SIG-M5 (cell line): ENCODE measurements at places on chromosomes 7 and 10.

GRCh38 chr7:37113661-37114355 is 334.9 kb downstream of the ELMO1 start:
- no peak for DNase-seq

- DNase-seq = no peak
Measured at GRCh38 chr10:90175161-90175681, 473.8 kb downstream of the KIF20B start.

GRCh38 chr10:63256009-63256773 is 123.1 kb downstream of the NRBF2 start:
- peak; percentile 49 for DNase-seq

GRCh38 chr7:94739180-94739579 is 83.2 kb upstream of the SGCE start:
- no peak for DNase-seq

DNA sequence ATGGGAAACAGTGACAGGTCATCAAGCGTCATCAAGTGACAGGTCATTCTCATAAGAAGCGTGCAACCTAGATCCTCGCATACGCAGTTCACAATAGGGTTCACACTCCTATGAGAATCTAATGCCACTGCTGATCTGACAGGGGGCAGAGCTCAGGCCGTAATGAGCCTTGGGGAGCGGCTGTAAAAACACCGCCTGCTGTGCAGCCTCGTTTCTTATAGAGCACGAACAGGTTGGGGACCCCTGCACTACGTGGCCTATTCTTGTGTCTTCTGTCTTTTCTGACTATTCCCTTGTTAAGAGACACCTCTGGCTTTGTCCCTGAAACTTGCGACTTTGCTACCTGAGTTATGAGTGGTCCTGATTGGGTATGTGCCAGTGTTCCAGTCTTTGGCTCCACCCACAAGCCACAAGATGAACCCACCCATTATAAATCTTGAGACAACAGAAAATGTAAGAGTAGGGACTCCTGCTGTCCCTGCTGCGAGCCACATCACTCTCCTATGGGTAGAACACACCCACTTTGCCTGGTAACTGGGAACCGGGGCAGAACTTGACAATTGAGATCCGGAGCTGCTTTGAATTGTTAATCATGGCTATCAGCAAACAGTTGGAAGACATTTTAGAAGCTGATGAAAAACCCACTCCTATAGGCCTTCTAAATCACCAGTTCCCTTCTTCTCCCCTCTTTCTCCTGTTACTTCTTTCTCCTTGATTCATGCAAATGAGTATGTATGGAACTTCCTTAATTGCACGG is 55.8 kb upstream of the EXOC4 start:
- DNase-seq = no peak

DNA sequence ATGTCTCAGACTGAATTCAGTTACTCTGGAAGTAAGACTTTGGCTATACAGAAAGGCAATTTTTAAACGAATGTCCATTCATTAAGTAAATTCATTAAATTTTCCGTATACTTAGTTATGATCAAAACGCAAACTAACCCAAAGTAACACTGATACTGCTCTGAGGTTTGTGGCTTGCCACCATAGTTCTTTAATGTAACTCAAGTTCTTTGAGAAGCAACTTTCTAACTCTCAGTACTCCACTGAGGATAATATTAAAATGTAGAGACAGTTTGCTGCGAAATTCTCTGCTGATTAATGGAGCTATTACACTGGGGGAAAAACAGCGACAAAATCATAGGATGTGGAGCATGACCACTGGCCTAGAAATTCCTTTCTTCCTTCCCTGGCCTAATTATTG is 45.4 kb upstream of the PNLIPRP3 start:
- DNase-seq = no peak

DNA sequence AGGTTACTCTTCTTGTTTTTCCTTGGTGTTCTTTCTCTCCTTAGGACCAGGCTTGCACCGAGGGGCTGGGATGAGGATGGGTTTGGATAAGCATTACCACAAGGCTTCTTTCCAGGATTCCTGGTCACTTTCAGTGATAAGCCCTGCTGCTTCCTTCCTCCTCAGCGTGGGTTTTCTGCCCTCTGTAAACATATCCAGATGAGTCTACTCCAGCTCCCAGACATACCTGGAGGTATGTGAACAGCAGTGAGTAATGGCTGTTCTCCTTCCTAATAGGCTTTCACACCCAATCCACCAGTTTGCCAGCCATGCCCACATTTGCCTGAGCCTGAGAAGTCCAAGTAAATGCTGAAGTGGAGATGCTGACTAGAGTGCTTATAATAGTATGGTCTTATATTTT is 229.8 kb upstream of the YAE1 start:
- no peak for DNase-seq

DNA sequence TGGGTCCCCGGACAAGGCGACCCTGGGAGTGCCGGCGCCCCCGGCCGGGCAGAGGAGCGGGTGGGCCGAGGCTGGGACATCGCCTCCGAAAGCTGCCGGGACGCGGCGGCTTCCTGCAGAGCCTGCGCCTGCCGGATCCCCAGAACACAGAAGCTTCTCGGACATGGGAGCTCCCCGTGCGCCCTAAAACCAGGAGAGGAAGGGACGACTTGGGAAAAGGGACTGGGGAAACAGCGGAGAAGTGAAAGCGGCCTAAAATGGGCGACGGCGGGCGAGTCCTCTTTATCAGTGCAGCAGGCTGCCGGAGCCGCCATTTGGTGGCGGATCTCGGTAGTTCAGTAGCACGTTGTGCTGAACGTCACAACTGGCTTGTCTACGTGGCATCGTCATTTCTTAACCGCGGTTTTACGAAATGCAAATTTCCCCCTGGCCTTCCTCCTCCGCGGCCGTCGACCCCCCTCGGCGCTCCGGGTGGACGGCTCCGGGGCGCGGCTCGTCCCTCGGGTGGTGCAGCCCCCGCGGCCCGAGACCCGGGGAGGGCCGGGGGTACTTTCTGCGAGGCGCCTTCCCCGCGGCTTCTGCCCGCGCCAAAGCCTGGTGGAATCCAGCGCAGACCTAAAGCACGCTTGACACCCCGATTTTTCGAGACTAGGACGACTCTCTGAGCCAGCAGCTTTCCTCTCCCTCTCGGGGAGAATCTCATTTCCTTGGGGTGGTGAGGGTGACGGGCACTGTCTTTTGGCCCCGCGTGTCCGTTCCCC is 9.9 kb upstream of the SPAG6 start:
- DNase-seq = no peak

GRCh38 chr10:101897633-101898032 is 54.0 kb upstream of the KCNIP2 start:
- no peak for DNase-seq

DNA sequence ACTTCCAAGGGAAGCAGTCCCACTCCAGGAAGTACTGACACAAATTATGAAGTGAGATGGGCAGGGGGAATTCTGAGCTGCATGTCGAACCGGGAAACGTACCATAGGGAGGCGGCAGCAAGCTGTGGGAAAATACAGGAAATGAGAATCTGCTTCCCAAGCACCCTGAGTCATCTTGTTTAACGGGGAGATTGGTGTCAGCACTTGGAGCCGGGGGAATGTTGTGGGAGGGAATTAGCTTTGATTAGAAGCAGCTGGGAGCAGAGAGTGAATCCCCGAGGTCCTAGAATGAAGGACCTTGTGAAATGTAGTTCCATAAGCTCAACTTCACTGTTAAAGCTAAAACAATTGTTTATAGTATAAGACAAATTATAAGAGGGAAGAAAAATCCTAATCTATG is 141.4 kb upstream of the PRKCQ start:
- DNase-seq = no peak

DNA sequence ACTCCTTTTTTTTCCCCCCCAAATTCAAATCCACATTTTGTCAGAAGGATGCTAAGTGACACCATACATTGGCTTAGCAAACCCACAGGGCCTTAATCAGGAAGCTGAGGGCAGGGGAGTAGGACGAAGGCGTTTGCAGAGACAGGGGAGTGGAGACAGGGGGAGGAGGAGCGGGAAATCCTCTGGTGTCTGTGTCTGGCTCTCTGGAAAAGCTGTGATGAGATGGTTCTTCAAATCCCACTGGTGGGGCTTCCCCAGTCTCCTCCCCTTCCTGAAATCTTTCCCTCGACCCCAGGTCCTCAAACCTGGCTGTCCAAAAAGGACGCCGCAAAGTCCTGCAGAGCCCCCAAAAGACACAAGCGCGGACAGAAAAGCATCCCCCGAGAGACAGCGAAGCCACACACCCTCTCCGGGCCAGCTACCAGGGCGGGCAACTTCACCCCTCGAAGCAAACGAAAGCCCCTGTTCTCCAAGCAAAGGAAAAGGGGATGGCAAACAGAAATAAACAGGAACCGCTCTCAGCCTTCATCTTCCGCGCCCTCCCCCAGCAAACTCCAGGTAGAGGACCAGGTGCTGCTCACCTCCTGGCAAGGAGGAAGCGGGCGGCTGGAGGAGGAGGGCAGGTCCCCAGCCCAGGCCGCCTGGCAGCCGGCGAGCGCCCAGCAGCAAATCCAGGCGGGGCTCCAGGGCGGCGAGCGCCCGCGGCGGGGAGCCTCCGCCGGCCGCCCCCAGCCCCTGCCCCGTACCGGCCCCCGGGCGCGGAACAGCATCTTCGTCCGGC is 520 bp downstream of the ELAPOR2 start:
- no peak for DNase-seq

DNA sequence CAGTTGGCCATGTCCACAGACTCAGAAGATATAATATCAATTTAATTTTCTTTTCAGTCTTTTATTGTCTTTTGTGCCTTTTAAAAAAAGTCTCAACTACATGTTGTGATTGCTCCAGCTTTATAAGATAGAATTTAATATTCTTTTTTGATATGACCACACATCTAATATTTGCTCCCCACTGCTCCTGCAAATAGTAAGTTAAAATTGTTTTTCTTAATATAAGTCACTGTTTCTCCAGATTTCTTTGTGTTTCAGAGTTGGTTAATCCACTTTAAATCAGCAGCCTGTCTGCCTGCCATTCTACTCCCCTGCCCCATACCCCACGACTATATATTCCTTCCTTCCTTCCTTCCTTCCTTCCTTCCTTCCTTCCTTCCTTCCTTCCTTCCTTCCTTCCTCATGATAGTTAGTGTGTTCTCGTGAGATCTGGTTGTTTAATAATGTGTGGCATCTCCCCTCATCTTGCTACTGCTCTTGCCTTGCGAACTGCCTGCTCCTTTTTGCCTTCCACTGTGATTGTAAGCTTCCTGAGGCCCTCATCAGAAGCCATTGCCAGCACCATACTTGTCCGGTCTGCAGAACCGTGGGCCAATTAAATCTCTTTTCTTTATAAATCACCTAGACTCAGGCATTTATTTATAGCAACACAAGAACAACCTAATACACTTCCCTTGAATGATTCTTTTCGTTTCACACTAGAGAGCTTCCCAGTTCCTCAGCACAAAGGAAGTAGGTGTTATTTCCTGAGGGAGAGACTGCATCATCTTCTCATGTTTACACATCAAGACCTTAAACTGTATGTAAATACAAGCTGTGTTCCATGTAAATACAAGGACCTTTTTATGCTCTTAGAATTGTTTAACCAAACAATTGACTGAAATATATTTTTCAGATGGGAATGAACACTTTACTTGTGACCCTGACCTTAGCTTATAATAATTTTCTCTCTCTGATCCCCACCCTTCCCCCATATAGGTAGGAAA is 24.5 kb downstream of the TAS2R16 start:
- no peak for DNase-seq

- no peak for DNase-seq
Measured at GRCh38 chr10:68611227-68611626, 51.1 kb downstream of the TET1 start.

GRCh38 chr7:50207686-50208255 is 96.7 kb upstream of the IKZF1 start:
- DNase-seq = no peak

- no peak for DNase-seq
Measured at GRCh38 chr7:139875821-139876241, 46.8 kb downstream of the TBXAS1 start.

- DNase-seq = no peak
Measured at GRCh38 chr7:37016064-37016878, 292.0 kb upstream of the AOAH start.

GRCh38 chr7:30842542-30843451 is 68.9 kb upstream of the AQP1 start:
- no peak for DNase-seq

GRCh38 chr7:147990942-147991341 is 599.6 kb upstream of the C7orf33 start:
- no peak for DNase-seq

GRCh38 chr7:144006029-144006691 is 6.0 kb downstream of the OR6B1 start:
- DNase-seq = no peak

GRCh38 chr10:101322266-101323108 is 31.5 kb upstream of the BTRC start:
- DNase-seq = no peak

GRCh38 chr7:64951250-64951848 is 39.5 kb downstream of the ZNF117 start:
- DNase-seq = no peak

DNA sequence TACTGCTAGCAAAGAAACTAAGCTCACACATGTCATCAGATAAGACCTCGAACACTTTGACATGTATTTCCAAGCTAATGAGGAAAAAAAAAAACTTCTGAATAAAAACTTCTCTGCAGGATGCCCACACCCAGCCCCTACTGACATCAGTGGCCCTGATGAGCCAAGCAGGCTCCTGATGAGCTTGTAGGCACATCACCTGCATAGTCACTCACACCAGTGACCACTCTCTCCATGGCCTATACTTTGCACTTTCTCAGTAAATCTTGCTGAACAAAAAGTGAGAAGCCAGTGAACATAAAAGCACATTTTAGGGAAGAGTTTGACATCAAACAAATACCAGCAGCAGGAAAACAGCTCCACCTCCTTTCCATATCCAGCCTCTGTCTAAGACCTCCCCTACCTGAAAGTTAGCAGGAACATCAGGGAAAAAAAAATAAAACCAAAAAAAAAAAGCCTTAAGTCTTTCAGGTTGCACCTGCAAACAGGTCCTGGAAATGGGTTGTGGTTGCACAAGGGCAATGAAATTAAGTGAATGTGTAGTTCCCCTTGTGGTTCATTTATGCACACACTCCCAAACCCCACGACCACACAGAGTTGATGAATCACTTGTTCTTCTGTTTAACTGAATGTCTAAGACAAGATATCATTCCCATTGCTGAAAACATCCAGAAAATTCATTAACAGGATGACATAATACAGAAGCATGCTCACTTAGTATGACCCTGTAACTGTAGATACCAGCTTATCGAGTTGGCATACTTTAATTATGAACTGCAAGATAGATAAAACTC is 205.2 kb upstream of the PDE1C start:
- DNase-seq = peak; percentile 3

DNA sequence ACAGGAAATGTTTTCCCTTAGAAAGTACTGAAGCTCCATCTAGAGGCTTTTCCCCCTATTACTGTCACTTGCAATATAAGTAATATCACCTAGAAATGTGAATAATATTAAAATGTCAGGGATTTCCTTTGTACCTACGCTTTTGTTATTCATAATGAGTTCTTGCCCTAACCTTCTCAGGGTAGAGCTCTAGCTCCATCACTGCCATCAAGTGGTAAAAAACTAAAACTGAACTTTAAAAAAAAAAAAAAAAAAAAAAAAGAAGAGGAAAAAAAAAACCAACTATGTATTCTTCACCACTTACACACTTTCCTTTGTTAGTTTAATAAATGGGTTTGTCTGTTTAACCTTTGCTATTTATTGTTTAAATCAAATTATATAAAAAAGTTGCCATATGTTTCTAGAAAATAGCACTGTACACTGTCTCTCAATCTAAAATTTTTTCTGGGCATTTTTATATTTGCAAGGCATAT is 49.9 kb downstream of the DNAJC1 start:
- peak; percentile 1 for DNase-seq
